Stimulated activated CD4-positive, alpha-beta T cell treated with anti-CD3 and anti-CD28 coated beads, Interleukin-2, amount 100 ng/mL, for 48 hours (primary cell): ENCODE measurements at places on chromosomes 5 and 9.

- no peak for DNase-seq
Measured at GRCh38 chr9:92165484-92165883, 50.3 kb upstream of the SPTLC1 start.

- DNase-seq = no peak
Measured at GRCh38 chr5:172403189-172403796, 51.0 kb downstream of the SH3PXD2B start.

DNA sequence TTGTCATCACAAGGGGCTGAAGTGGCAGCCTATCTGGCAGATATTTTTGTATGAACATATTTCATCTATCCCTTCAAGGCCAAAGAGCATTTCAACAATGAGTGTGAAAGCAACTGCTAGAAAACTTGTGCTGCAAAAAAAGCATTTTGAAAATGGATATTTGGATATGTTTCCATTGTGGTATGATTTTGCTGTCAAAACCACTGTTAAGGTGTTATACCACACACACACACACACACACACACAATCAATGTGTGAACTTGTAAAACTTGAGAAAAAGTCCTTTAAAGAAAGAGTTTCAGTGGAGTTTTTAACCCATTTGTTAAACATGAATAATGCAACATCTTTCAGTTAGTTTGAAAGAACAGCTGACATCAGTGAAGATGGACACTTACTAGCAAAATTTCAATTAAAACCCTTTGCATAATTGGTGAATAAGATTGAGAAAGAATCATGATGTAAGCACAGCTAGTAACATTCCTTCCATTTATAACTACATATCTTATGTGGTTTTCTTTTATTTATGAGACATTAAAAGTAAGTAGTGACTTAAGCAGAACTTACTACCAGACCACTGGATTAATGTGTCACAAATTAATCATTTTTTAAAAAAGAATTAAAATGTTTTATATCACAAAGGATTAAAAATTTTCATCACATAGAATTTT is 182.6 kb upstream of the GNA14 start:
- no peak for DNase-seq

- DNase-seq = no peak
Measured at GRCh38 chr9:119164716-119165115, 204.5 kb downstream of the BRINP1 start.

DNA sequence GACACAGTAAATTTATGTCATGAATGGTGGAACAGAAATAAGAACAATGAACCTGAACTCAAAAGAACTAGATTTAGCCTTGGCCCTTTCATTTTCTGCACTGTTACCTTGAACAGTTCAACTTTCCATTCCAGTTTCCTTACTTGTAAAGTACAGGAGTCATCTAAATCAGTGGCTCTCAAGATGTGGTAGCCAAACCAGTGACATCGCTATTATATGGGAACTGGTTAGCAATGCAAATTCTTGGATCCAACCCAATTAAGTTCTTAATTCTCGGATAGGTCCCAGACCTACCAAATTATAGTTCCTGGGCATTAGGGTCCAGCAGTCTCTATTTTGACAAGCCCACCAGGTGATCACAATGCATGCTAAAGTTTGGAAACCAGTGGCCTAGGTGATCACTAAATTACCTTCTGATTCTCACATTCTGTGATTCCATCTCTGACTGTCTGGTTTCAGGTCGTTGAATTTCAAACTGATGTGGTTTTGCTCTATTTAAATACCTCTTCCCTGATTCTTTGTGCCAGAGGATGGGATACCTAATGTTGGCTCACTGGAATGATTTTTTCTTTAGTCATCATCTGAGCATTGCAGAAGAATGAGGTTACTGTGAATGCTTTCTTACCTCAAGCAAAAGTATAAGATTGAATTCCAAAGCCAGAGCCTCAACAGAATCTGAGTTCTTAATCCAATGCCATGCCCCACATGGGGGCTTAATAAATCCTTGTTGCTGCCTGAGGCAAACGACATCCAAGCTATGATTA is 253.8 kb downstream of the ENC1 start:
- no peak for DNase-seq

DNA sequence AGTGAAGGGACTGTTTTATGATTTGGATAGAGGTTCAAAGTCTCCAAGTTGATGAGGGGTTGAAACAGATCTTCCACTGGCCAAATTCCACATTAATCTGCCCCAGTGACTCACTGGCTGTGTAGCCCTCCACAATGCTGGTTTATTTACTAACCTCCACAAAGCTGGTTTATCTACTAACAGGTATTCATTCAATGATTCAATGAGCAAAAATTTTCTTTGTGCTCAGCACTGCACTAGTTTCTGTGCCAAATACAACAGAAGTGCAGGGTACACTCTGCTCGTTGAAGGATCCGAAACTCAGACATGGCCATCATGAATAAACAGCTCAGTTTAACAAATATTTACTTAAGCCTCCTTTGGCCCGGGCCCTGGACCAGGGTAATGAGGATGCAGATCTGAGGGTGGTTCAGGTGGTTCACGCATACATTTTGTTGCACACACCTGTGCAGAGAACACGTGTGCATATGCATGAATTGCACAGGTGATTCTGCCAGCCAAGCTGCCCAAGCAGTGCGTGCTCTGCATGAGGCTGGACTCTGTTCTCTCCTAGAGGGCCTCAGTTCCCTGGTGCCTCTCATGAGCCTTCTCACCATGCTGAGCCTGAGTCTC is 71.0 kb downstream of the SH3PXD2B start:
- no peak for DNase-seq

DNA sequence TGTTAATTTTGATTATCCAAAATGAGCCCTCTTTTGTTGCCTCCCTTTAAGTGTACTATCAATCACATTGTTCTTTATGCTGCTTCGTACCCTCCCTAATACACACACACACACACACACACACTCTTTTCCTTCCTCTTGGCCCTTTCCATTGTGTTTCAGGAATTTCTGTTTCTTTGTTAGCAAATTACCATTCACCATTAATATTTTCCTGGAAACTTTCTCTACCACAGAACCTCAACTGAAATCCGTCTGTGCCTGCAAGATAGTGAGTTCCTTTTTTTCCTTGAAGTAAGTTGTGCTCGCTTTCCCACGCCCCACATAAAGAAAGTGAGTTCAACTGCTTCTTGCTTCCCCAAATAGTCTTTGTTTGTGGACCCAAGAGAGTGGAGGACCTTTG is 61.8 kb downstream of the SMIM15 start:
- no peak for DNase-seq

GRCh38 chr5:12017007-12017406 is 112.8 kb upstream of the CTNND2 start:
- no peak for DNase-seq
